Upper lobe of left lung (tissue), 6 donors: ENCODE measurements at places on chromosomes 2 and 18.

- no peak overlapping the region for H3K4me3 ChIP-seq
- no peaks in the 10 kb centered on the region for H3K27me3 ChIP-seq
- peak overlapping the region; percentile 64 for H3K27ac ChIP-seq
- DNase-seq = peak; percentile 93
These were observed 7.9 kb downstream of the CROCC2 start for GRCh38 chr2:240913810-240914644.

DNA sequence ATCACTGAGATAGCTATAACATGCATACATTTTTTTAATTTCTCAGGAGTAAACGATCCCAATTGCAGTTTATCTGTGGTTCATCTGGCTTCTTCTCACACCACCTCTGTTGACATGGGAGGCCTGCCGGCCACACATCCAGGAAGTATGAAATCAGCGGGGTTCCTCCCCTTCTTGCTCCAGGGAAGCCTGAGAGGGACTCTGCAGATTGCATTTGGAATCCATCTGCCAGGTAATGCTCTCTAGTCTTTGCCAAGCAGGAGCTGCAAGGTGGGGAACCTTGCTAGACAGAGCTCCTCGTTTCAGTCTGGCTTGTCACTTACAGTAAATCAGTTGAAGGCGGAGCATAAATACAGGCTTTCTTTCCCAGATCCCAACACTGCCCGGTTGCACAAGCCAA is 49.9 kb downstream of the SOX11 start:
- DNase-seq = no peak
- H3K27ac ChIP-seq = no peak overlapping the region
- H3K4me3 ChIP-seq = no peak overlapping the region
- peaks cover 6% of the 10 kb centered on the region for H3K4me1 ChIP-seq
- H3K27me3 ChIP-seq = no peaks in the 10 kb centered on the region
- H3K36me3 ChIP-seq = no peaks in the 10 kb centered on the region

GRCh38 chr18:13448335-13448795 is 229.8 kb downstream of the LDLRAD4 start:
- H3K36me3 ChIP-seq = no peaks in the 10 kb centered on the region
- H3K27me3 ChIP-seq = no peaks in the 10 kb centered on the region
- DNase-seq = no peak

GRCh38 chr2:96407919-96408550 is 72.5 kb downstream of the NCAPH start:
- DNase-seq = peak; percentile 31
- H3K4me3 ChIP-seq = no peak overlapping the region
- H3K4me1 ChIP-seq = peaks cover 8% of the 10 kb centered on the region
- H3K27ac ChIP-seq = peak overlapping the region; percentile 22

- no peak overlapping the region for H3K27ac ChIP-seq
- DNase-seq = peak; percentile 6
- no peaks in the 10 kb centered on the region for H3K4me1 ChIP-seq
- no peaks in the 10 kb centered on the region for H3K27me3 ChIP-seq
These were observed 30.1 kb downstream of the MROH2A start for GRCh38 chr2:233807966-233808935.

- H3K27ac ChIP-seq = peak overlapping the region; percentile 4
- H3K27me3 ChIP-seq = no peaks in the 10 kb centered on the region
- DNase-seq = no peak
These were observed 45.0 kb downstream of the SLC4A1AP start for GRCh38 chr2:27708666-27709065.

DNA sequence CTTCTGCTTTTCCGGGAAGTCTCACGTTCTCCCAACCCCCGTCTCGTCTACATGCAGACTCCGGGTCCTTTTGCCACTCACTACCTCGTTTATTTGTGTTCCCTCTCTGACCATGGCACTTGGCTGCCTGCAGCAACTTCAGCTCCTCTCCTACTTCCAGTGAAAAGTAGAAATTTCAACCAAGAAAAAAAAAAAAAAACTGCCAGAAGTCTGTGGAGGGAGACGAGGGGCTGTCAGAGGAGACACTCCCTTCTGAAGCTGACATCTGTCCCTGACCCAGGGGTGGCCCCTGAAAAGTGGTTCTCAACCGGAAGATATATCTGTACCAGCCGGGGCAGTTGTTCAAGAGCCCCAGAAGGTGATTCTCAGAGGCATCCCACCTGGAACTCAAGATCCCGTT is 742 bp upstream of the MYO5B start:
- H3K27me3 ChIP-seq = no peaks in the 10 kb centered on the region
- DNase-seq = peak; percentile 28
- H3K4me3 ChIP-seq = peak overlapping the region; percentile 68
- peak overlapping the region; percentile 40 for H3K27ac ChIP-seq

- no peak overlapping the region for H3K27ac ChIP-seq
- H3K27me3 ChIP-seq = peaks cover 7% of the 10 kb centered on the region
- peak; percentile 67 for DNase-seq
- H3K4me3 ChIP-seq = no peak overlapping the region
These were observed 113.9 kb downstream of the THNSL2 start for GRCh38 chr2:88283886-88284592.

- DNase-seq = no peak
- no peak overlapping the region for H3K4me3 ChIP-seq
- no peak overlapping the region for H3K27ac ChIP-seq
- H3K4me1 ChIP-seq = peaks cover 5% of the 10 kb centered on the region
- no peaks in the 10 kb centered on the region for H3K27me3 ChIP-seq
- no peaks in the 10 kb centered on the region for H3K36me3 ChIP-seq
These were observed 58.8 kb downstream of the PARD3B start for GRCh38 chr2:204604061-204604460.

- DNase-seq = no peak
- no peaks in the 10 kb centered on the region for H3K36me3 ChIP-seq
- H3K27ac ChIP-seq = no peak overlapping the region
These were observed 90.3 kb downstream of the OLA1 start for GRCh38 chr2:174158003-174158402.

GRCh38 chr2:172233987-172234715 is 131.5 kb upstream of the DLX2 start:
- peak overlapping the region; percentile 45 for H3K4me3 ChIP-seq
- peaks cover 13% of the 10 kb centered on the region for H3K4me1 ChIP-seq
- H3K36me3 ChIP-seq = no peaks in the 10 kb centered on the region
- no peaks in the 10 kb centered on the region for H3K27me3 ChIP-seq

- no peaks in the 10 kb centered on the region for H3K27me3 ChIP-seq
- H3K36me3 ChIP-seq = no peaks in the 10 kb centered on the region
- no peak overlapping the region for H3K27ac ChIP-seq
- no peak for DNase-seq
- no peak overlapping the region for H3K4me3 ChIP-seq
These were observed 84.5 kb upstream of the SLC1A4 start for GRCh38 chr2:64904413-64905329.

DNA sequence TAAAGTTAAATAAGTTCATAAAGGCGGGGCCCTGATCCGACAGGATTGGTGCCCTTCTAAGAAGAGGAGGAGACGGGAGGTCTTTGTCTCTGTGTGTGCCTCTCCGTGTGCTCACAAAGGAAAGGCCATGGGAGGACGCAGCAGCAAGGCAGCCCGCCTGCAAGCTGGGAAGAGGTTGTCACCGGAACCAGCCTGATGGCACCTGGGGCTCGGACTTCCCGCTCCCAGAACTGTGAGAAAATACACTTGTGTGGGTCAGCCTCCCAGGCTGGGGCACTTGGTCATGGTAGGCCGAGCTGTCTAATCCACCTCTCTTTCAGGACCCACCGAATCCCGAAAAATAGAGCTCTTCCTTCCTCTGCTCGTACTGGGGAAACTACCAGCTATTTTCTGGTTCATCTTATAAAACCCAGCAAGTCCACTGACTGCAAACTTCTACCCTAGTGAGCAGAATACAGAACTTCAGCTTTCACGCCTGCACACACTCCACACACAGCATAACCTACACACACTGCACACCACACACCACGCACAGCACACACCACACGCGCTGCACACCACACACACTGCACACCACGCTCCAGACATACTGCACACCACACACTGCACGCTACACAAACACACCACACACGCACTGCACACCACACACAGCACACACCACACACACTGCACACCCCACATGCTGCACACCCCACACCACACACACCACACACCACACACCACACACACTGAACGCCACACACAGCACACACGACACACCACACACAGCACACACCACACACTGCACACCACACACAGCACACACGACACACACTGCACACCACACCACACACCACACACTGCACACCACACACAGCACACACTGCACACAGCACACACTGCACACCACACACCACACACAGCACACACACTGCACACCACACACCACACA is 58.1 kb downstream of the ASB1 start:
- H3K27ac ChIP-seq = no peak overlapping the region
- H3K4me3 ChIP-seq = no peak overlapping the region
- no peak for DNase-seq
- no peaks in the 10 kb centered on the region for H3K27me3 ChIP-seq
- H3K36me3 ChIP-seq = no peaks in the 10 kb centered on the region

DNA sequence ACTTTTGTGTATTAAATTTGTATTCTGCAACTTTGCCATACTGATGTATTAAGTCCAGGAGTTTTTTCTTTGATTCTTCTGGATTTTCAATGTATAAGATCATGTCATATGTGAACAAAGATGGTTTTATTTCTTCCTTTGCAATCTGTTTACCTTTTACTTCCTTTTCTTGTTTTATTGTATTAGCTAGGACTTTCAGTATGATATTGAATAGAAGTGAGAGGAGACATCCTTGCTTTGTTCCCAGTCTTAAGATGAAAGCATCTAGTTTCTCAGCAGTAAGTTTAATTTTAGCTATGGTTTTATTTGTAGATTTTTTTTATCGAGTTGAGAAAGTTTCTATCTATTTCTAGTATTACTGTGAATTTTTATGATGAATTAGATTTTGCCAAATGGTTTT is 25.5 kb downstream of the VRK2 start:
- H3K4me3 ChIP-seq = no peak overlapping the region
- DNase-seq = no peak
- H3K4me1 ChIP-seq = no peaks in the 10 kb centered on the region
- H3K36me3 ChIP-seq = no peaks in the 10 kb centered on the region
- no peaks in the 10 kb centered on the region for H3K27me3 ChIP-seq

DNA sequence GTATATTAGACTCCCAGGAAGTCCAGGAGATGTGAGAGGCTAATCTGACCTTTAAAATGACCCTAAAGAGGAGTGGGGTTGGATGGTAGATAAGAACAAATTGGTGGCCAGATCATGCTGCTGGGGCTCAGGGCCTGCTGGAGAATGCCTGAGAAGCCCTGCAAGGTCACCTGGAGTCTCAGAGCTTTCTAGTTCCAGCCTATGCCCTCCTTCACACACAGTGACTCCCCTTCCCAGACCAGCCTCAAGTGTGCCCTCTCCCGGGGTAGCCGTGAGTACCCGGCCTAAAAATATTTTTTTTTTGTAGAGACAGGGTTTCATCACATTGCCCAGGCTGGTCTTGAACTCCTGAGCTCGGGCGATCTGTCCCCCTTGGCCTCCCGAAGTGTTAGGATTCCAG is 44.2 kb upstream of the FZD5 start:
- no peaks in the 10 kb centered on the region for H3K36me3 ChIP-seq
- H3K4me1 ChIP-seq = peaks cover 6% of the 10 kb centered on the region
- no peak overlapping the region for H3K27ac ChIP-seq
- H3K27me3 ChIP-seq = no peaks in the 10 kb centered on the region
- no peak overlapping the region for H3K4me3 ChIP-seq

- no peak for DNase-seq
- no peak overlapping the region for H3K27ac ChIP-seq
- no peak overlapping the region for H3K4me3 ChIP-seq
- no peaks in the 10 kb centered on the region for H3K36me3 ChIP-seq
These were observed 1.1 kb downstream of the SLC38A11 start for GRCh38 chr2:164954186-164954585.

DNA sequence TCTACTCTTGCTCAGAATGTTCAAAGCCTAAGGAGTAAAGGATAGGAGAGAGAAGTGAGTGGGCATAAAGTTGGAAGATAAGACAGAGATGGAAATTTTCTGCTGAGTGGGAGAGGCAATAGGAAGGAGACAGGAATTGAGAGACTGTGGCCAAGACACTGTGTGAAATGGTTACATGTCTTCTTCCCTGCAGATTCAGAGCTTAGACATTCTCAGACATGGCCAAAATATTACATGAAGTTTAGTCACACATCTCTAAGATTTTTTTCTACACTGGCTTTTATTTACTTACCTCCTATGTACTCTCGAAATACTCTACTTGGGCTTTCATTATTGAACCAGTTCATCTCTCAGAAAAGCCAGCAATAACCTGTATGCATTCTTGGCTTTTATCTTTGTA is 363.0 kb upstream of the FANCL start:
- H3K4me3 ChIP-seq = no peak overlapping the region
- H3K4me1 ChIP-seq = no peaks in the 10 kb centered on the region
- H3K27ac ChIP-seq = no peak overlapping the region
- H3K36me3 ChIP-seq = no peaks in the 10 kb centered on the region

DNA sequence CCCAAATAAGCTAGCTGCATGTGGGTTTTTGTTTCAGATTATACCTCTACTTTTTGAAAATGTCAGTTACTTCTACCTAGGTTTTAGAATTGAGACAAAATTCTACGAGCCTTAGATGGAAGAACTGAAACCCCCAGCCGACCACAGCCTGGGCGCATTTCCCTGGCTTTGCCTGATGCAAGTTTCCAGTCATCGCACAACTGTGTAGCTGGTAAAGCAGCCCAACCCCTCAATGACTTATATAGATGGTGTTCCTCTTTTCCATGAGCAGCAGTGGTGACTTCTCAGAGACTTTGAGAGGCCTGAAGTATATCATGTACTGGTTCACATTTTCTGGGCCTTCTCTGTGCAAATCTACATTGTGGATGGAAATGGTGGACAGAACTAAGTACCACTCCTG is 515.4 kb upstream of the RAB6C start:
- H3K4me1 ChIP-seq = no peaks in the 10 kb centered on the region
- no peak for DNase-seq
- no peaks in the 10 kb centered on the region for H3K27me3 ChIP-seq
- no peak overlapping the region for H3K4me3 ChIP-seq

- no peaks in the 10 kb centered on the region for H3K36me3 ChIP-seq
- no peak for DNase-seq
- H3K4me3 ChIP-seq = no peak overlapping the region
- H3K27ac ChIP-seq = peak overlapping the region; percentile 92
These were observed 95.9 kb downstream of the ZFP36L2 start for GRCh38 chr2:43130548-43130875.

DNA sequence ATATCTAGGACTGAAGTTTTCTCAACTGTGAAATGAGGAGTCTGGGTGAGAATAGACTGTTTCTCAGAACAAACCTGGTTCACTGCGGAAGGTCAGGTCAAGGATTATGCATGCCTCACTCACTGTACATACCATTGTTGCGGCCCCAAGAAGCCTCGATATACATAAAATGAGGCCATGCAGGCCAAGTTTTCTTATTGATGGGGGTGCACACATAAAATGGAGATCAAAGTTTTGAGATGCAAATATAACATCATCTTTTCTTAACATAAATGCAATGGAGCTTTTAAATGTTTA is 1366.1 kb upstream of the CELF4 start:
- H3K4me1 ChIP-seq = no peaks in the 10 kb centered on the region
- DNase-seq = no peak
- no peak overlapping the region for H3K4me3 ChIP-seq
- H3K36me3 ChIP-seq = no peaks in the 10 kb centered on the region
- H3K27ac ChIP-seq = no peak overlapping the region

- H3K4me1 ChIP-seq = no peaks in the 10 kb centered on the region
- no peak overlapping the region for H3K4me3 ChIP-seq
- H3K36me3 ChIP-seq = no peaks in the 10 kb centered on the region
- H3K27me3 ChIP-seq = no peaks in the 10 kb centered on the region
These were observed 145.5 kb downstream of the CYP26B1 start for GRCh38 chr2:72001937-72002690.

GRCh38 chr18:79664525-79665125 is 15.0 kb upstream of the CTDP1 start:
- no peak for DNase-seq
- H3K27me3 ChIP-seq = no peaks in the 10 kb centered on the region
- no peaks in the 10 kb centered on the region for H3K36me3 ChIP-seq
- no peaks in the 10 kb centered on the region for H3K4me1 ChIP-seq
- no peak overlapping the region for H3K27ac ChIP-seq
